Stomach (tissue), 19 donors: ENCODE measurements at places on chromosomes 16 and 17. TPM values are rescaled to one million over a fixed set of nuclear protein-coding genes. Genes with fewer than 3 reads are reported as not detected.

EFCAB5 gene
- 2.6 TPM for total RNA-seq

LGALS9B gene
- 13.4 TPM for total RNA-seq

MT1E gene
- total RNA-seq, result 423 TPM

SCGB1C2 gene
- total RNA-seq, result not detected

PSMD11 gene
- 48.4 TPM for total RNA-seq

TMEM132E gene
- not detected for total RNA-seq

OR1F1 gene
- not detected for total RNA-seq

NFAT5 gene
- 41.0 TPM for total RNA-seq

MNT gene
- total RNA-seq, result 18.2 TPM

DNAAF8 gene
- total RNA-seq, result not detected

NFATC3 gene
- 21.1 TPM for total RNA-seq

PKMYT1 gene
- total RNA-seq, result 6.1 TPM

OTOP3 gene
- total RNA-seq, result not detected

AGRP gene
- not detected for total RNA-seq
